ENCODE measurements at places on chromosomes 3 and 15.
A peak's percentile ranks its signal among the peaks of the same experiment; 100 is the strongest.

GRCh38 chr3:7484636-7485035 is 623.7 kb downstream of the GRM7 start:
- no peak for DNase-seq

DNA sequence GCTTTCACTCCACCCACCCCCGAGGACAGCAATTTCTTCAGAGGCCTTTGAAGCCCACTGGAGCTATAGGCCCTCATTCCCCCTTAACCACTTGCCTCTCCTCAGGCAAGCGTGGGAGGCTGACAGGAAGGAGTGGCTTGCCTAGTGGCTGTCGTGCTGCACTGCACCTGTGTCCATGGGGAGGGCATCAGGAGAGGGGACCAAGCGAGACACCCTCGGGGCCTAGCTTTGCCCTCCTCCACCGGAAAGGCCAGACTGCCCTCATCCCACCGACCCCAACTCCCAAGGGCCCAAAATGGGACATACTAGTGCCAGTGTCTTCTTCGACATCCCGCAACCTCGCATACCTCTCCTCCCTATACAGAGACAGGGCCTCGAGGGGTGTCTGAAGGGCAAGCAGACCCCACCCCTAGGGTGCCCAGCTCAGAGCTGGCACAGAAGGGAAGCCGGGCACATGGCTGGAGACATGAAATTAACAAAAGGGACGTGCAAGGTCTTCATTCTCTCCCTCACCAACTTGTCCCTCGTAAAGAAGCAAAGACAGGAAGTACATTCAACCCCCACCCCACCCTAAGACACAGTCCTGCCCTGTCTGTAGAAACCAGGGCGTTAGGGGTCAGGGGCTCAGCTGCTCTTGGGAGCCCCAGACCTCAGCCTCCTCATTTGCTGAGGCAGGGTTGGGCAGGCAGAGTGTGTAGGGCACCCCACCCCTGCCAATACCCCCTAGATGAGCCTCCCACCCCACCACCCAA is 24.3 kb downstream of the VIPR1 start:
- DNase-seq: no peak

DNA sequence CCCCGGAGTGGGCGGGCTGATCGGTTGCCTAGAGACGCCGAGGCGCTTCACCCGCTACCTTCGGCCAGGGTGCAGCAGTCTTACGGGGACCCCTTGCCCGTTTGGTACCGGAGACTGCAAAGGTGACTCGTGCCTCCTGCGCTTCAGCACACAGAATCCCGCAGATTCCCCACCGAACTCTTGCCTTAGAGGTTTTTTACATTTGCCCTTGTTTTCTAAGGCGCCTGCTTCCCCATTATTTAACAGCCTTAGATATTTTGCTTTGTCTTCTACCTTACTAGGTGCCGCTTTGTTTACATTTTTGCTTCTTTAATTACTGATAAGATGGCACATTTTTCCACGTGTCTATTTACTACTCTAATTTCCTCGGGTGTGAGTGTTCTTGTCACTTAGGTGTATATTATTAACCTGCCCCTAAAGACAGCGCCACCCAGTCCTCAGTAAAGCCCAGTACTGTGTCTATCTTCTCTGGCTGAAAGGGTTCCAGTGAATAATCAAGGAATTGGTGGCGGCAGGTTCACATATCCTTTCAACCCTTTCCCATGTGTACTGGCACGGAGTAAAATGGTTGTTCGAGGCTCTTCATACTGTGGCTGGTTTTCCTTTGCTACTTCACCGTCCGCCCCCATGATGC is 573 bp upstream of the CEP152 start:
- DNase-seq: peak; percentile 10

DNA sequence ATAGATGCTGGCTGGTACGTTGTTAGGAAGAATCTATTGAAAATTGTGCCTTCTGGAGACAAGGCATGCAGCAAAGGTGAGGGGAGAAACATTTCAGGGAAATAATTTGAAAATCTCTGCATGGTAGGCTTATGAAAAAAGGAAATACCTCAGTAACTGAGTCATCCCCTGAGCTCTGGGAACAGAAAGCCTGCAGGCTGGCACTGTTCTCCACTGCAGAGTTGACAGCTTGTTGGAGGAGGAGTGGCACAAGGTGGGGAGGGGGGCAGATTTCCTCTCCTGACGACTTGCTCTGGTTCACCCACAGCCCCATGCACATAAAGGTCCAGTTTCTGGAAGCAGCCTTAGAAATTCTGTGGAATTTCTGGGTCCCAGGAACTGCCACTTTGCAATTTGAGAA is 179.4 kb downstream of the ABHD5 start:
- no peak for DNase-seq

DNA sequence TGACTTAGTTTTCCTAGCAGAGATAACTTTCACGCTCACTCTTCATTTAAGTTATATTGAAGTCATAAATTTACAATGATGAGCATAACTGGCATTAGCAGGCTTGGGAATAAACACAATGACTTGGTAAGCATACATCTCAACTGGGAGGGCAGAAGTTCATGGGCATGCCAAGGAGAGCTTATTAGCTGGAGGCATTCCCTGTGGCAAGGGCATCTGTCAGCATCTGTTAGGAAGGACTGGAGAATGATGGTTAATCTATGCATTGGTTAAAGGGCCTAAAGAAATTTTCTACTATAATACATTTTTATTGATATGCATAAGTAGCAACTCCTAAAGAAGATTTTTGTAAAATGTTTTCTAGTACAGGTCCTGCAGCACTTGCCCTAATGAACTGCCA is 52.4 kb downstream of the NEK11 start:
- no peak for DNase-seq

DNA sequence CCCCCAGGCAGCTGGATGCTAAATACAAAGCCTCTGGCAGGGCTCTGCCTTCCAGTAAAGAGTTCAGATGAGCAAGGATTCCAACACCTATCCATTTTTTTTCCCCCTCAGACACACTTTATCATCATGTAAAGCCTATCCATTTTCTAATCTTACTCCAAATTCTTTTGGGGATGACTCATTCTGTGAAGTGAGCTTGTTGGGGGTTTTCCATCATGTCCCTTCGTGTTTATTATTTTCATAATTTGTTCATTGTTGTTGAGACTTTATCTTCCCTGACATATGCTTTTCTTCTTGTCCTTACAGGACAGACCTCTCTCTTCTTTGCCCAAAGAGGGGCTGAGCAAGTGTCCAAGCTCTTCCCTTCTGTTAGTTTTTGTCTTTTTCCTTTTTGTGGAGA is 34.7 kb upstream of the SH3BP5 start:
- no peak for DNase-seq

- no peak for DNase-seq
Measured at GRCh38 chr15:56628893-56629532, 104.3 kb downstream of the ZNF280D start.

DNA sequence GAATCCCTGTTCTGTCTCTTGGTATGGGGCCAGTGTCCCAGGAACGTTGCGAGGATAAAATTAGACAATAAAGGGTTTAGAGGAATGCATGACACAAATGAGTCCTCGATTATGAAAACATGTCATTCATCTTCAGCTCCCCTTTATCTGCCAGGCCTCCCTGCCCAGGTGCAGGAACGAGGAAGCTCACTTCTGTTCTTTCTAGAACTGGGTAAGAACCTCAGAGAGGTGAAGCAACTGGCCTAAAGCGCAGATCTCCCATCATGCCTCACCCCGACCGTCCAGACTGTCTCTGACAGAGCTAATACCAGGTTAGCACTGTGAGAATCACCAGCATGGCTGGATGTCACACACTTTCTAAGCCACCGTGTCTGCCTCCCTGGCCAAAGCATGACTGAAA is 1.5 kb upstream of the ITIH1 start:
- DNase-seq: no peak

DNA sequence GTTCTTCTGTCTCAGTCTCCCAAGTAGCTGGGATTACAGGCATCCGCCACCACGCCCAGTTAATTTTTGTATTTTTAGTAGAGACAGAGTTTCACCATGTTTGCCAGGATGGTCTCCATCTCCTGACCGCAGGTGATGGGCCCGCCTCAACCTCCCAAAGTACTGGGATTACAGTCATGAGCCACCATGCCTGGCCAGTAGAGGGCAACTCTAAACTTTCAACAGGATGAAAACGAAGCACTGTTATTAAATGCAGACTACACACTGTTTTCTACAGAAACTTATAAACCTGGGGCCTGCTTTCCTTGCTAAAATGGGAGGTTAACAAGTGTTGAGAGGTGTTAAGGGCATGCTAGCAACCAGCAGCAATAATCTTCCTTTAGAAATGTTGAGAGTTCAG is 7.6 kb downstream of the ARPC4 start:
- DNase-seq: no peak

- no peak for DNase-seq
Measured at GRCh38 chr3:146611096-146611495, 6.0 kb upstream of the PLSCR5 start.

- DNase-seq: no peak
Measured at GRCh38 chr3:168048414-168049330, 47.1 kb downstream of the GOLIM4 start.

GRCh38 chr15:43105077-43105736 is 631 bp downstream of the UBR1 start:
- peak; percentile 8 for DNase-seq

GRCh38 chr3:65706301-65706700 is 332.4 kb downstream of the MAGI1 start:
- no peak for DNase-seq

- DNase-seq: peak; percentile 44
Measured at GRCh38 chr3:64399205-64399800, 174.0 kb upstream of the PRICKLE2 start.

DNA sequence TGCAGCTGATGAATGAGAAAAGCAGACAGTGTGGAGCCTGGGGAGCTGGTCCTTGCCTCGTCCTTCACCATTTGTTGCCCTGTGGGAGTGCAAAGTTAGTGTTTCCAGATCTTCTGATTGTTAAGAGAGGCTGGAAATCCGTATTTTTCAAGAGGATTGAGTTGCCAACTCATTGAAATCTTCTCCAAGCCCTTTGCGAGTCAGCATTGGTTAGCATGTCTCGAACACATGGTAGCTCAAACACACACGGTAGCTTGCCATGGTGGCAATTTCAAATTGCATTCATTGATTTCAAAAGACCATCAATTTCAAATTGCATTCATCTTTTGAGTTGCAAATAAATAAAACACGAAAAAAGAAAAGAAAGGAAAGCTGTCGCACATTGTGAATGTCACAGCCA is 70.7 kb downstream of the SLCO3A1 start:
- no peak for DNase-seq

DNA sequence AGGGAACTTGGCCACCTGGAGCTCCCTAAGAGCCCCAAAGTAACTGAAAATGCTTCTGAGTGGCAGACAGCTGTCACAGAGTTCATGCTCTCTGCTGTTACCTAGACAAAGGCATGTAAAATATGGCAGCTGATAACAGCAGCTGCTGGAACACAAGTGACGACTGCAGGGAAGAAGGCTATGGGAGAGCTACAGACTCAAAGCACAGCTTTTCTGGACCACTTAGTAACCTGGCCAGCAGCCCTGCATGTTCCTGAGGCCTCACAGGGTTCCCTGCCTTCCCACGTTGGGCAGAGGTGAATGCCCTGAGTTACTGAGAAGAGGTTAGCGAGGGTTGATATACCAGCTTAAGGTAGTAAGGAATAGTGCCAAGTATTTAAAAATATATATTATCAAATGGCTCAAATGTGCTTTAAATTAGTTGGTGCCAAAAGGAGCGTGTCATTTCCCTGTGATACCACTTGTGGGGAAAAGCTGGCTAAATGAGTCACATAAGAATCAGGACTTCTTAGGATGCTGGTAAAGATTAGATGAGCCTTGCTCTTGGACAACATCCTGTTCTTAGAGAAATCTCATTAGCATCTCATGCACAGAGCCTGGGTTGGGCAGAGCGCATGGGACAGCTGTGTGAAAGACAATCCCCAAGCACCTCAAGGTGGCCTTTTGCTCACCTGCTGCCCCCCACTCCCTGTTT is 76.4 kb upstream of the SCN5A start:
- DNase-seq: no peak

DNA sequence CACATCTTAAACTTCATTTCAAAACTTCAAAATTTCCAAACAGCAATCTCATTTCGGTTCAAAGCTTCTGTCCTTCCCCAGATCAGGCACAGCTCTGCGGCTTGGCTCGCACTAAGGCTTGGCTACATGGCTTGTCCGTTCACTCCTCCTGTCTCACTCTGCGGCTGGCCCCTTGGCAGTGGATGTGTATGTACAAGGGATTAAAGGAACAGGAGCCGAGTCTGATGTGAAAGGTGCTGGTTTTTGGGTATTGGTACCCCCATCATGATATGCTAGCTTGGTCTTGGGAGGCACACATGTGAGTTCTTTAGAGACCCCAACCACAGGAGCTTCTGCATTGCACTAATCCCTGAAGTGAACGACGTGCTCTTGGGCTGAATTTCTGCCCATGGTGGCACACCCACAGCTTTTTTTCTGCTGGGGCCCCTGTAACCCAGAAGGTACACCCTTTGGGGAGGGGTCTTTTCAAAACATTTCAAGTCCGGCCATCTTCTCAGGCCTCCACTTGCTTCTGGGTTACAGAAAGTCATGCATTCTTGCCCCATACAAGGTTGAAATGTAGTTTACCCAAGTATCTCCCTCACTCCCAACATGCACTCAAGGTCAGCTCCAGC is 12.6 kb downstream of the TM6SF1 start:
- DNase-seq: no peak

DNA sequence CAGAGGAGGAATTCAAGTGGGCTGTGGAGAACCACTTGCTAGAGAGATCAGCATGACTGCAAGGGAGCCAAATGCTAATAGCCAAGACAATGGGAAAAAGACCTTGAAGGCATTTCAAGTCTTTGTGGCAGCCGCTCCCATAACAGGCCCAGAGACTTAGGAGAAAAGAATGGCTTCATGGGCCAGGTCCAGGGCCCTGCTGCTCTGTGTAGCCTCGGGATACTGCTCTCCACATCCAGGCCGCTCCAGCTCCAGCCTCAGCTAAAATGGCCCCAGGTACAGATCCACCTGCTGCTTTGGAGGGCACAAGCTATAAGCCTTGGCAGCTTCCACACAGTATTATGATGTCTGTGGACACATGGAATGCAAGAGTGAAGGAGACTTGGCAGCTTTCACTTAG is 157.7 kb downstream of the NECTIN3 start:
- DNase-seq: no peak

DNA sequence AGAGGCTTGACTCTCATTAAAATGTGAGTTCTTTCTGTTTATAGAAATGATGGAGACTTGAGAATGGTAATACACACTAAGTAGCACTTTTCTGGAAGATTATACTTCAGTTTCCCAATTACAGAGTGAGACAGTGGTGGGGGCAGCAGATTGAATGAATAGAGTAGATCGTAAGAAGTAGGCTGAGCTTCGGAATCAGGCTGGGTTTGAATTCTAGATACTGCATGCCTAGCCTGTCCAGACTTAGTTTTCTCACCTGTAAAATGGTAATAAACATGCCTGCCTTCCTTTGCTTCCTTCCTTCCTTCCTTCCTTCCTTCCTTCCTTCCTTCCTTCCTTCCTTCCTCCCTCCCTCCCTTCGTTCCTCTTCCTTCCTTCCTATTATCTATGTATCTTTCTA is 8.1 kb downstream of the IL1RAP start:
- DNase-seq: no peak
